ENCODE measurements at places on chromosomes 6 and 20.

- DNase-seq = no peak
Measured at GRCh38 chr6:137638926-137639706, 144.9 kb upstream of the OLIG3 start.

- no peak for DNase-seq
Measured at GRCh38 chr6:100311707-100312251, 152.9 kb downstream of the SIM1 start.

DNA sequence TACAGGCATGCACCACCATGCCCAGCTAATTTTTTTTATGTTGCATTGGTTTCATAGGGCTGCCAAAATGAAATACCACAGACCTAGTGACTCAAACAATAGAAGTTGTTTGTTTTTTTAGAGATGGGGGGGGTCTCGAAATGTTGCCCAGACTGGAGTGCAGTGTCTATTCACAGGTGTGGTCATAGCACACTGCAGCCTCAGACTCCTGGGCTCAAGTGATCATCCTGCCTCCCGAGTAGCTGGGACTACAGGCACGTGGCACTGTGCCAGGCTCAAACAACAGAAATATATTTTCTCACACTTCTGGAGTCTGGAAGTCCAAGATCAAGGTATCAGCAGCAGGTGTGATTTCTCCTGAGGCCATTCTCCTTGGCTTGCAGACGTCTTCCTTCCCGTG is 6.6 kb upstream of the SLC16A10 start:
- no peak for DNase-seq

DNA sequence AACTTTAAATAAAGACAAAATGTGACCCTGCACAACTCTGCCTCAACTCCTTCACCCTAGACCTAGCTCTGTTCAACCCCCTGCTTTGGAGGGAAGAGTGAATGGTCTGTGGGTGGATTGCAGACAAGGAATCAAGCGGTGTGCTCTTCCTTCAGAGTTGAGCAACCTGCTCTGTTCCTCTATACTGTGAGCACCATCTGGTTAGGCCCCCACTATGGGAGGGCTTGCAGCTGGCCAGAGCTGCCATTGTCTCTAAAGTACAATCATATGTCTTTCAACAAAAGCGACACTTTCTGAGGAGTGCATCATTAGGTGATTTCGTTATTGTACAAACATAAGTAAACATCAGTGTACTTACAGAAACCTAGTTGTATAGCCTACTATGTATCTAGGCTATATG is 406.1 kb upstream of the MARCKS start:
- no peak for DNase-seq

DNA sequence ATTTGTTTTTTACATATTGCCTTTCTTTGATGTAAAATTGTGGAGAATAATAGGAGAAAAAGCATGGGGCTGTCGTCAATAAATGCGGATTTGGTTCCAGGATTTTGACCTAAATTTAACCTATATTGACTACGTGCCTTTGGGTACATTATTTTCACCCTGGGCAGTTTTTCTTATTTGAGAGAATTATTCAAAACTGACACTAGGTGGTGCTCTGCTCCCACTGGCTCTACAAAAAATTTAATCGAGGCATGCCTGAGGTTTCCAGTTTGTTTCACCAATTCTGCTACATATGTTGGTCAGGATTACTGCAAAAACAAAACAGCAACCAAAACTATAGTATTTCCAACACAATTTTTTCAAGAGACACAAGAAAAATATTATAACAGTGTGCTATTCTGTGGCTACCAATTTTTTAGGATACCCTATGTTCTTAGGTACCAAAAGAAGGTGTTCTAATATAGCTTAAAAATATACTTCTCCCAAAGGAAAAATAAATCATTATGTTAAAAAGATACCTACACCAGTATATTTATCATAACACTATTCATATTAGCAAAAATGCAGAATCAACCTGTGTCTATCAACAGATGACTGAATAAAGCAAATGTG is 48.6 kb upstream of the FABP7 start:
- no peak for DNase-seq

GRCh38 chr20:13260650-13261279 is 39.7 kb downstream of the ISM1 start:
- DNase-seq = no peak

DNA sequence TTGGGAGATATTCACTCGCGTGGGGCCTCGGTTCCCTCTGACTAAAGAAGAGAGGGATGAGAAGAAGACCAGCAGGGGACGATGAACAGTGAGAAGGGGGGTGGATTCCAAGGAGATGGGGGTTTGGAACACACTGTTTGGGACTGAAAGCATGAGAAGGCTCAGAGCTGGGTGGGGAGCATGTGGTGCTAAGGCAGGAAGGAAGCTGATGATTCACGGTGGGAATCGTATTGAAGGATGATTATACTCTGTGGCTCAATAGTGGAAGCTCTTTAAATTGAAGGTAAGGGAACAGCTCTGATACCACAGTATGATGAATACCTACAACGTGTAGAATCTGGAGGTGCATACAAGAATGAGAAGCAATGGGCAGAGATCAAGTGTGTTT is 117.5 kb upstream of the KCNK16 start:
- no peak for DNase-seq

GRCh38 chr20:40189621-40190020 is 499.4 kb downstream of the MAFB start:
- no peak for DNase-seq

GRCh38 chr20:59684685-59685242 is 80.4 kb downstream of the PHACTR3 start:
- no peak for DNase-seq

GRCh38 chr6:89449193-89449592 is 16.2 kb downstream of the ANKRD6 start:
- DNase-seq = no peak

DNA sequence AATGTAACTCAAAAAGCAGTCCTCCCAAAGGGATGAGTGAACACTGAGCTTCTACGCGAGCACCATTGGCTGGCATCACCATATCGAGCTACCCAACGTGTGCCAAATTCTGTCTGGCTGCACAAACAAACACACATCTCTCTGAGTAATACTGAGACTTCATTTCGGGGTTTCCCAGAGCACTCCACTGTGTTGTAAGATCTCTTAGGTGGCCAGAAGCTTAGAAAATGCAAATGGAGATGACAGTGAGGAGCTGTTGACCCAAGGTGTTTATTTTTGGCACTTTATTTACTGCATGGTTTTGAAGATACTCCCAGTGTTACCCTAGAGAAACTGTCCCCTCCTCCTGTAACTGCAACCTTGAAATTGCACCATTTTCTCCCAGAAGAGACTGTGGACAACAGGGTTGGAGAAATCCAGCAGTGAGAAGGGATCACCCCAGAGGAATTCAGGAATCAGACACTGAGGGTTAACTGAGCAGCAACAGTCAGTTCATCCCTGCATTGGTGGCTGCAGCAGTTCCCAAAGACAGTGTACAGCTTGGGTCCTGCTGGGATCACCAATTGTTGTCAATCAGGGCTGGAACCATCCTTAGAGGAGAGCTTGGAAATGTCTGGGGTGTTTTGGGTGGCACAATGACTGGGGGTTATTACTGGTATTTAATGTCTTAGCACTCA is 1.0 kb upstream of the RIPOR2 start:
- DNase-seq = peak; percentile 55

GRCh38 chr20:19683188-19683587 is 74.9 kb upstream of the RIN2 start:
- DNase-seq = no peak

DNA sequence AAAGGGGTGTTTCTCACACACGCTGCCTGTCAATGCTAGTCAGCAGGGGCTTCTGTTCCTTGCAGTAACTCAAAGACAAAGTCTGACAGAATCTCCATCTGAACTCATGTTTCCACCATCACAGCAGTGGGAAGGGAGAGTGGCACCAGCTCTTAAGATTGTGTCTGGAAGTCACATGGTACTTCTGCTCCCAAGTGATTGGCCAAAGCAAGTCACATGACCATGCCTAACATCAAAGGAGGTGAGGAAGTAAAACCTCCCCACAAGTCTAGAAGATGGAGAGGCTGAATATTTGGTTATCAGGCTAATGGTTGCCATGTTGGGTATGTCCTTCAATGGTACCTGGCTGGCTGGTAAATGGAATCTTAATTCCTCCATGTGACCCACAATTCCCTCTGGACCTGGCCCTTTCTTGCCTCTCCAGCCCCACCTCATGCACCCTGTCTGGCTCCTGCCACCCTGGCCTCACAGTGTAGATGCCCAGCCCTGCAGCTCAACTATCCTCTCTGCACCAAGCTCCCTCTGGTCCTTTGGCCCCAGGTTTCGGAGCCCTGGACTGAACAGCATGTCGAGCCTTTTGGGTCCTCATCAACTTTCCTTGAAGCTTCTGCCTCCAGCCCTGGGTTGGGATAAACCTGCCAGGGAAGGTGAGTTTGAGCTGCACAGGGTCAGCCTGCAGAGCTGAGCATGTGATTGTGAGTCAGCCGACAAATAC is 51.0 kb upstream of the PMEPA1 start:
- no peak for DNase-seq

GRCh38 chr6:9593554-9593953 is 821.3 kb downstream of the TFAP2A start:
- no peak for DNase-seq

DNA sequence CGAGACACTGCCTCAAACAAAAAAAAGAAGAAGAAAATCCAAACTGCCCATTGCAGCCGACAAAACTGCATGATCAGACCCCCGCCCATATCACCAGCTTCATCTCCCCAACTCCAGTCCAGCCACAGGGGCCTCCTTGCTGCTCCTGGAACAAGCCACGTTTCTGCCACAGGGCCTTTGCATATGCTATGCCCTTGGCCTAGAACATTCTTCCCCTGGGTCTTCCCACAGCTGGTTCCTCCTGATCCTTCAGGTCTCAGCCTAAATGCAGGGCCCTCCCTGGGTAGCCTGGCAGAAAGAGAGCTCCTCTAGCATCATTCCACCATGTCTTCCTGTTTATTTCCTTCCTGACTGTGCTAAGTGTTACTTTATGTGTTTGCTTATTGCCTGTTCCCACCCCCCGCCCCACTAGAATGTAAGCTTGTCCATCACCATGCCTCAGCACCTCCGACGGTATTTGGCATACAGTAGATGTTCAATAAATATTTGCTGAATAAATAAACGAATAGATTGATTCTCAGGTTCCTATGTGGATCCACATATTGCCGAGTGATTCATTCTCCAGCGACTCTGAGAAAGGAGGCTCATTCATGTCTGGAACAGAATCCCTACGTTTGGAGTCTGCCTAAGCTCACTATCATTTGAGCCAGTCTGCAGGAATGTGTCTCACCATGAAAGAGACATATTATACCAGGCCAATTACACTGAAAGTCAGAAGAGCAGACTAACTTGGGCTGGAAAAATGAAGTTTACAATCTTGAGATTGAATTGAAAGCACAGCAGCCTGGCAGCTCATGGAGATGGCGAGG is 56.1 kb downstream of the NFATC2 start:
- no peak for DNase-seq

DNA sequence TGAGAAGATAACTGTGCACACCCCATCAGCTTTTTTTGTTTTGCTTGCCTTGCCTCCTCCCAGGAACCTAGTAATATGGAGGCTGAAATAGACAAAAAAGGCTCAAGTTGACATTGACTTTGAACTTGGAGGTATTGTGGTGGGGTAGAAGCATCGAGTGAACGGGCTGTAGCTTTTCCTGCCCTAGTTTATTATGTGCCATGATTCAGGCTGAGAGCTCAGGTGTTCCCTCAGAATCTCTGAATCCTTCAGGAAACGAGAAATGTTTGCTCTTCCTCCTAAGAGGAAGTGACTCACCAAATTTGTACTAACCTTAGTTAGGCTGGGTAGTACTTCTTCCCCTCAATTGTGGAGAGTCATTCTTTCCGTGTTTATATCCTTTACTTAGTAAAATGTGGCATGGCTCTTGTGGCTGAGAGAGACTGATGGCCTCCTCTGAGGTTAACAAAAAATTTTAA is 98.8 kb downstream of the SASH1 start:
- DNase-seq = no peak

DNA sequence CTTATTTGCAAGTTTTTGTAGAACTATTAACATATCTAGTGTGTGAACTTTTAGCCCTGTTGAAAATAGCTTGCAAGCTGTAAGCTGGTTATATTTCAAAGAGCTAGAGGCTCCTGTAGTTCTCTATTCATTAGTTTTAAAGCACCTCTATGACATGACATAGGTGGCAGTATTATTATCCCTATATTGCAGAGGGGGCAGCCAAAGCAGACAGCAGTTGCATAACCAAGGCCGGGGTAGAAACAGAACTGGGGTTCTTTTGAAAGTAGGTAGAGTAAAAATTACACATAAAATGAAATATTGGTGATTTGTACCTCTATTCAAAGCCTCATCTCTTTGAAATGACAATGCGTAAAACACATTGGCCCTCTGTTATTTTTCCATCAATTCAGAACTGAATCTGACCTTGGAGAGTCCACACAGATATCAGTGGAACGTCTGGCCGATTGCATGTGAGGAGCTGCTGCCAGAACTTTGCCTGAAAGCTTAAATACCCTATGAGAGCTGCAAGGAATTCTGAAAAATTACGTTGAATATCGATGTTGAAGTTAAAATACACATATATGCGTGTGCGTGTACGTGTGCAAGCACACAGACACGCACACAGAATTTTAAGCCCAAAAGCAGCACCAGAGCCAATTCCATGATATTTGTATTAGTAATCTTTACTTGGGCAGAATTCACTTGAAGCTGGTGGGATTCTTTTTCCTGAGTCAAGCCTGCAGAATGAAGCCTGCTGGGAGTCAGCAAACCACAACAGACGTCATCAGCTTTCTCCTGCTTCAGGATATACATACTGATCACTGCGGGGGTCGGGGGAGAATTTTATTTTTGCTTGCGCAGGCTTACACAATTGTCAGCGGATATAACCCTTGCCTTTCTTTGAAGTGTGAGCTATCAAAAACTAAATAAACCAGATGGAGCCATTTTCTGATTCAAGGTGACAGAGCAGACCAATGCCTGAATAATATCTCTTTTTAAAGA is 163.2 kb downstream of the PDE7B start:
- no peak for DNase-seq

GRCh38 chr6:76768556-76768955 is 694.7 kb downstream of the HTR1B start:
- DNase-seq = no peak

DNA sequence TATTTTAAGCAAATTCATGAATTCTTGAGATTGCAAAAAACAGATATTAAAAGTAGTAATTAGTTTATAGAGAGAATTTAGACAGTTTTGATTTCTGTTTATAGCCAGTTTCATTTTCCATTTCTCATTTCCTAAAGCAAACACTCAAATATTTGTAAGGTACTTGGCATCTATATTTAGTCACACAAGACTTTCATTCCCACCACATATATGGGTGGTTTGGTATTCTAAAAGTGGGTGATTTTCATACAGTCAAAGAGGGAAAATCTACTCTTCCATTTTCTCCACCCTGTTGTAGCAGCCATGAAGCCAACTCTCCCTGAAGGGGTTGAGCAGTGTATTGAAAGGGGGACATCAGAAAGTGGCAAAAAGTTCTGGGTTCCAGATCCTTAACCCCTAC is 181.1 kb upstream of the SUPT3H start:
- DNase-seq = no peak

Measured in central memory CD4-positive, alpha-beta T cell (primary cell).